ENCODE measurements at places on chromosomes 13 and 19.

- DNase-seq, result no peak
Measured at GRCh38 chr13:50401721-50402465, 386.6 kb downstream of the KCNRG start.

DNA sequence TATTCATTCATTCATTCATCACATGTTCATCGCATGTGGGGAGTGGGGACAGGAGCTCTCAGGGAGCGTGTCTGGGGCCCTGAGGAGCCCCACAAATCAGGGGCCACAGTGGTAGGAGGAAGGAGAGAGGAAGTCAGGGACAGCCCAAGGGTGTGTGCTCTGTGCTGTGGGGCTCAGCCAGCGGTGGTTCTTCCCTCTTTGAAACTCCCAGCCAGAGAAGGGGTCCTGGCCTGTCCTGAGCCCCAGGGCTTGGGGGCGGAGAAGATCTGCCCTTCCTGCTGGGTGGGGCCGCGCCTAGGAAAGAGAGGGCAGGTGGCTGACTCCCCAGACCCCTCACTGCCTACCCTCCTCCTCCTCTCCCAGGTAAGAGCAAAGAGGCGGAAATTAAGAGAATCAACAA lies 14.6 kb downstream of the AP2A1 start:
- DNase-seq, result no peak

DNA sequence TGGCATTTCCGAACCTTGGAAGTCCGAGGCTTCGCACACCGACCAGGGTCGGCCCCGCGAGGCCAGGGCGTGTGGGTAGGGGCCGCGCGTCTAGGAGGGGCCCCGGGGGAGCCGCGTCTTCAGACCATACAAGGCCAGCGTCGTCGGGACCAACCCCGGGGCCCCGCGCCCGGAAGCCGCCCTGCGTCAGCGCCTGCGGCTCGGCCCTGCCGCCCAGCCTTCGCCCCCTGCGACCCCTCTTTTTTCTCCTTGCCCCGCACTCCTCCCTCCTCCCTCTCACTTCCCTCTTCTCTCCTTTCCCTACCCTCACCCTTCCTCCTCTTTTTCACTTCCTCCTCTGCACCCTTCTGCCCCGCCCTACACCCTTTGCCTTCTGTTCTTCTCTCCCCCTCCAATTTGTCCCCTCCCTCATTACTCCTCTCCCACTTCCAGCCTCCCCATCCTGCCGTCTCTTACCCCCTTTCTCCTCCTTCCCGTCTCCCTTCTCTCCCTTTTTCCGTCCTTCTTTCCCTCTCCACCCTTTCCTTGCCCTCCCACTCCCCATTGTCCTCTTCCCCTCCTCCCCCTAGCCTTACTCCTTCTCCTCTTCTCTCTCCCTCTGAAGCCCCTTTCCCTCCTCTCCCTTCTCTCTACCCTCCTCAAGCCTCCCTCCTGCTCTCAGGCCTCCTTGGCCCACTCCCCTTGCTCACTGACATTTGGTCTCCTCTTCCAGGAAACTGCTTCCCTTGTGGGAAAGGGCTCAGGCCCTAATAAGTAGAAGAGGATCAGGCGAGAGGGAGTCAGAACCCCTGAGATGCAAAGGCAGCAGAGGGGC lies 2.2 kb upstream of the PLEKHG2 start:
- DNase-seq, result no peak

- no peak for DNase-seq
Measured at GRCh38 chr19:567296-567900, 5.0 kb upstream of the BSG start.

DNA sequence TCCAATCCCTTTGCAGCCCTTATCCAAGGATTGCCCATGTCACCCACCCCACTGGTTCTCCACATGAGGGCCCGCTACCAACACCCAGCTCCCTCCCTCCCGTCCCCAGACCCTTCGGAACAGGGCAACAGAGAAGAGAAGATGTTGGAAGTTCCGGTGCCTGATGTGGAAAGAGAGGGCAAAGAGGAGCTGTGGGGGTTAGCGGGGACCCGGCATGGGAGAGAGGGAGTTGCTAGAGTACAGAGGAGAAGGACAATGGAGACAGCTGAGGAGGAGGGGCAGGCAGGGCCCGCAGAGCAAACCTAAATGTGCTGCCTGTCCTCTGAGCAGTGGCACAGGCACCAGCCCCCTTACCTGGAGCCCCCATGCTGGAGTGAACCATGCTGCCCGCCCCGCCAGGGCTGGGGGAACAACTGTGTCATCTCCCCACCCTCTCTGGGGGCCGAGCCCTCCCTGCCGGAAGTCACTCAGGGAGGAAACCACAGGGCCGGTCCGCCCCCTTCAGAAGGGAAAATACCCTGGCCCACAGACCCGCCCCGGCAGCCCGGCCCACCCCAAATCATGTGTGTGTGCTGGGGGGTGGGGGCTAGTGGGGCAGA lies at the start of gene POU2F2:
Gene POU2F2, minus strand, starts transcription at position 417 of the 599 bp plus-strand sequence. Its CDS starts 35 bp downstream, at position 382.
- DNase-seq, result no peak

DNA sequence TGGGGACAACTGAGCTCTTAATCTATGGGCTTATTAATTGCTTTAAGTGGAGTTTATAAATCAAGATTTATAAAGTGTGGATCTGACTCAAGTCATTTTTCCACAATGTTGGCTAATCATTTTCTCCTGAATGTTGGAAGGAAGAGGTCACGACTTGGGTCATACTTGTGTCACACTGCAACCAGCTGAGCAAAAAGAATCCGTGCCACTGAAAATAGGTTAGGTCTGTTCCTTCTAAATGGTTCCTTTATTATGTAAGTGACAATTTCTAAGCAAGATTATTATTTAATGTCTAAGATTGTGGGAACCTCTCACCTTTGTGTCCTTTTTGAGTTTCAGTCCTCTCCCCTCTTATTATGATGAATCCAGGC lies 178.6 kb downstream of the SHISA2 start:
- DNase-seq, result no peak

- no peak for DNase-seq
Measured at GRCh38 chr19:16587833-16588823, 15.9 kb upstream of the SLC35E1 start.

DNA sequence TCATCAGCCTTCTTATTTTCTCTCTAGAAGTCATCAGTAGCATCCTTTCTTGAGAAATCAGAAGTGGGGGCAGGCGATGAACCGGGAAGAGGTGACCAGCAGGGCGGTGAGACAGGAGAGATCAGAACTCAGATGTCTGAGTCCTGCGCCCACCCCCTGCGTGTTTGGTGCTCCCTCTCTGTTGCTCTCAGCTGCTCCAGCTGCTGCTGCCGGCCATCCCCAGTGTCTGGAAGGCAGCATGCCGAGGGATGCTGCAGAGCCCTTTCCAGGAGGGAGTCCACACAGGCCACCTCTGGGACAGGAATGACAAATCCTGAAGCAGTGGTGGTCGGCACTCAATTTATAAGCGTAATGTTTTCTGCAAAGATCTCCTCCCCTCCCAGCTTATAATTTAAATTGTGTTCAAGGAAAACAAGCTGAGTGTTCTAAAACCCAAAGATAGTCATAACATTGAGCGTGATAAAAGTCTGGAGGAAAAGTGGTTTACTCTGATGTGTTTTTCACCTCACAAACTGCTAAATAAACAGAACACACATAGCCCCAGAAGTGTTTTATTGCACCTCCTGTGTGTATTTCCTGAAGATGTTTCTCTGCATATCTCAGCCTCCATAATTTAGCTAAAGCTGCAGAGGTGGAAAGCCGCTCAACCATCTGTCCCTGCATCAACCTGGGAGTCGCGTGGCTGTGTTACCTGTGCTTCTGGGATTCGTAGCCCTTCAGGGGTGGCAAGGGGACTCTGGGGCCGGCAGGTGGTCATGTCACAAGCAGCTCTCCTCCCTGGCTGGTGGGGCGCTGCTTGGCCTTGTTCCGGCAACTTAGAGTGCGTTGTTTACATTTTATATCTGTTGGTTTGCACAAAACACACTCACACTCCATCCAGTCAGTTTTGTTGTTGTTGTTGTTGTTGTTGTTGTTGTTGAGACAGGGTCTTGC lies 191.2 kb downstream of the USP12 start:
- no peak for DNase-seq

- DNase-seq, result no peak
Measured at GRCh38 chr13:93249364-93250306, 23.0 kb downstream of the GPC6 start.

DNA sequence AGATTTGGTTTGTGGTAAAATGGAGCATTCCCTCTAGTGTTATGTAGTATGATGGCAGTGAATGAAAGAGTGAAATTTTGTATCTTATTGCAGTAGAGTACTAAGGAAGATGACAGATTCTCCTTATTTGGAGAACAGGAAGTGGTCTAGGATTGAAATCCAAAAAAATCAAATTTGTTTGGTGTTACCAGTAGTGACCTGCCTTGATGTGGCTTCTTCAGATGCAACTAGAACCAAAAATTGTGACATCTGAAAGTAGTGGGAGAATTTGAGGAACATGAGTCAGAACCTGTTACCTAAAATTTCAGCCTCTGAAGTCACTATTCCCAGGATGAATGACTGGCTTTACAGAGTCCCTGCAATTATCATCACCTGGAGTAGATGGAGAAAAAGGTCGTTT lies 165.9 kb downstream of the KLF5 start:
- DNase-seq, result no peak

DNA sequence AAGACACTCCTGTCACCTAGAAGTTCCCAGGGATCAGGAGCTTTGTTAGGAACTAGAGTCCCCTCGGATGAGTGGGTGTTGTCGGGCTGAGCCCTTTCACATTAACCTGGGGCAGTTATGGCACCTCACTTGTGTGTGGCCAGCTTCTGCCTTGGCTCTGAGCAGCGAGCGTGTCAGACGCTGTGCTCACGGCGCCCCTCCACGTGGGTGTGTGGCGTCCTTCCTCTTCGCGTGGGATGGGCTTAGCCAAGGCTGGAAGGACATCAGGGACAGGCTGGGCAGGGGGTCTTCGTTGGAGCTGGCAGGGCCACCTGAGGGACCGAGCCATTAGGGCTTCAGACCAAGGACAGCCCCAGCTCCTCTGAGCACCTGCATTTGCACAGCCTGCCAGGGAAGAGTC lies 23.4 kb downstream of the DOT1L start:
- DNase-seq, result no peak

DNA sequence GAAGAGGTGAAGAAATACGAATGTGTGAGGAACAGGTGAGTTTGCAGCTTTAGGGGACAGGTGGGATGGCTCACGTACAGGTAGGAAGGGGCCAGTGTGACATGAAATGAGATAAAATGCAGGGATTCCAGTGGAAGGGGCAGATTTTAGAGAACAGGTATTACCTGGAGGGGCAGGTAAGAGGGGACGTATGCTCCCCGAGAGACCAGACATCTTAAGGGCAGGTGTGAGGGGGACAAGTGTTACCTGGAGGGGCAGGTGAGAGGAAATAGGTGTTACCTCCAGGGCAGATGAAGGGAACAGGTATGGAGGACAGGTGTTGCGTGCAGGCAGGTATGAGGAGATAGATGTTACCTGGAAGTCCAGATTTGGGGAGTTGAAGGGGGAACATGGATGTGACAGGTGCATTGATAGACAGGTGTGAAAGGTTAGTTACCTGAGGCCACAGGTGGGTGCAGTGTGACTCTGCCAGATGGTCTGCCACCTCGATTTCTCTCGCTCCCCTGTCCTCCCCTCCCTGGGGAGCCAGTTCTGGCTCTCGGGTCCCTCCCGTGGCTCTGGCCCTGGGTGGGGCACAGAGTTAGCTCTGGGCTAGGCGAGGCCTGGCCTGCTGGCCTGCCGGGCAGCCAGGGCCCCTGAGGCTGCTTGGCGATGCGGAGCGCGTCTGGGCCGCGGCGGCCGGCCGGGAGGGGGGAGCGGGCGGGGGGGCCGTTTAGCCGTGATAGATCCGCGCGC lies 2.1 kb downstream of the ERFL start:
- DNase-seq, result no peak

GRCh38 chr13:48000559-48001113 lies 437 bp downstream of the SUCLA2 start:
- DNase-seq, result no peak

GRCh38 chr19:36423925-36424324 lies 5.5 kb upstream of the ZFP82 start:
- DNase-seq, result no peak

DNA sequence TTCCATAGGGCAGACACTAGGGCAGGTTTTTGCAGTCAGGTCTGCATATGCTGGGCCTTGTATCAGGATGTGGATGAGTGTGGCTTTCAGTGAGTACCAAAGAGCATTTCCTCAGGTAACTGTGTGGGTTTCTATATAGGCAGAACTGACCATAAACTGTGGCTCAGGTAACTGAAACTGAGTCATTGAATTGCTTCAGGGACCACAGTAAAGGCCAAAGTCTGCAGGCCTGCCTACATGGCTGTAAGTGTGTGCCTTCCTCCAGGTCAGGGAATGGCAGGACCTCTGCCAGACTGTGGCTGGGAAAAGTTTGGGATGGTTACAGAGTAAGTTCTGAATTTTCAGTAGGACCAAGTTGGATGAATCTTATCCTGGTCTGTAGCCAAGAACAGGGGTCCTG lies 85.6 kb downstream of the ZNF486 start:
- no peak for DNase-seq

GRCh38 chr13:28412981-28413380 lies 81.9 kb downstream of the FLT1 start:
- no peak for DNase-seq

DNA sequence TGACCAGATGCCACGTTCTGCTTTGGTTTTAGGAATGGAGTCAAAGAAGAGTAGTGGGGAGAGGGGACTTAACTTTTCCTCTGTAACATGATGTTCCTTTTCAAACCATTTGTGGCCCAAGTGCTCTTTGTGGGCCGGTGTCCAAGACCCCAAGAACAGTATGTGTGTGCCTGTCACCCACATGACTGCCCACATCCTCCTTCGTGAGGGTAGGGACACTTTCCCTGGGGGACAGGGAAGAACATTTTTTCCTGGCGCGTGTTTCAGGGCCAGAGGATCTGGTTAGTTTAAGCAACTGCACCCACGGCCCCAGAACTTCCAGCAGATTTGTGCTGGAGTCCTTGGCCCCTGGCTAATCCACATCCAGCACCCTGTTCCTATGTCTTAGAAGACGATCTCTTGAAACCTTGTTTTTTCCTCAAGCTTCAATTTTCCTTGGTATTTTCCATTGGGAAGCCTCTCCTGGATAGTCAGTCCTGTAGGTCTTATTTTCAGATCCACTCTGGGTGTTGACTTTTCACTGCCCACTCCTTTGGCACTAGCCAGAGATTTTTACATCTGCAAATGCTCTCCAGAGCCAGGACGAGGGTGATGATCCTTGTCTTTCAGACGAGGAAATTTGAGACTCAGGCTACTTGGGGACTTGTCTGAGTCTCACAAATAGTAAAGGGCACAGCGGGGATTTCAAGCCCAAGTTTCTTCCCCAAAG lies 10.8 kb upstream of the CCDC97 start:
- DNase-seq, result no peak

DNA sequence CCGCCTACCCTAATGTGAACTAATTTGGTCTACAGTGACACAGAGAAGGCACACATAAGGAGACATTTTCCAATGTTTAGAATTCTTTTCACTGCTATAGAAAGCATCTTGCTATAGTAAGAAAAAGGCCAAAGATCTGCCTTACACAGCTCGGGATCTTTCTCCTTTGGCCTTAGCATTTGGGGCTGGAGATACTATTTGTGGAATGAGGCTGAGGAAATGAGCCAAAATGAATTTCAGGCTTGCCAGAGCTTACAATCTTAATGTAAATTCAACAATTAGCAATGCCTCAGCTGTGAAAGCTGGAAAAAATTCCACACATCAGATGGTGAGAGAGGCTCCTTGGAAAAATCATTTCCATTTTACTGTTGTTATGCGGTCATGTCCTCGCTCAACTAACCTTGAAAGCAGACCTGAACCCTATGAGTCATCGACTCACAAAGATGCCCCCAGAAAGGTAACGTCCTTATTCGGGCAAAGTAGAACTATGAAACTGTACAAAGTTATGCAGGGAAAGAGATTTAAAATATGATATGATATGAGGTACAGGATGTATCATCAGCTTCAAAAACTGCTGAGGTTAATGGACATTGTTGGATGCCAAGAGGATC lies 324.5 kb upstream of the NBEA start:
- no peak for DNase-seq

Measured in cortex of kidney (tissue), 1 donor.